ENCODE measurements at places on chromosomes 13 and 19. TPM values are rescaled to one million over a fixed set of nuclear protein-coding genes. Genes with fewer than 3 reads are reported as not detected.

The TEAD2 gene
- 33.2 TPM for total RNA-seq

The HCST gene
- total RNA-seq: not detected

The CD70 gene
- 143 TPM for total RNA-seq

- no peak for DNase-seq
Observed at GRCh38 chr19:15589760-15590451, 25.1 kb upstream of the CYP4F8 start.

The ZNF414 gene
- total RNA-seq: not detected

The CEACAM19 gene
- total RNA-seq: not detected

GRCh38 chr19:29121684-29122083 lies 91.3 kb downstream of the UQCRFS1 start:
- DNase-seq: no peak

DNA sequence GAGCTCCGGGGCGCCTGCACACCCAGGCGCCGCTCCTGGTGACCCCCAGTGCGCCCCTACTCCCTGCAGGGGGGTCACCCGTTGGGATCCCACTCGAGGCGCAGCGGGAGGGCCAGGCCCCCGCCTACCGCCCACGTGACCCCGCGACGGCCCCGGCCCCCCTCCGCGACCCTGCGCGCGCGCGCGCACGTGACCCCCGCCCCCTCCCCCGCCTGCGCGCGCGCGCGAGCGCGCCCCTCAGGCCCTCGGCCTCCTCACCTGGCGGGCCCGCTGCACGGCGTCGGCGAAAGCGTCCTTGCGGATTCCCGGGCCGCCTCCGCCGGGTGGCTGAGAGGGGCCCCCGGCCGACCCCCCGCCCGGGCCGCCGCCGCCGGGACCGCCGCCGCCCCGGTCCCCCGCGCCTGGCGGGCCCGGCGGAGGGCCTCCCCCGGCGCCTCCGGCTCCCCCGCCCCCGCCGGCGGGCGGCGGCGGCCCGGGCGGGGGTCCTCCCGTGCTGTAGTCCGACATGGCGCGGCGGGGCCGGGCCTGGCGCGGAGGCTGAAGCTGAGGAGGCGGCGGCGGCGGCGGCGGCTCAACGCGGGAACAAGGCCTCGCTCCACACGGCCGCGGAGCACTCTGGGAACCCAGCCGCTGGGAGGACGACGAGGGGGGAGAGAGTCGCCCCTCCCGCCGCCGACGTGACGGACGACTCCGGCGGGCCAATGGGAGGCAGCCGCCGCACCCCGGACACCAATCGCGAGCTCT lies at the start of gene KHSRP:
KHSRP (minus strand) TSS at position 617 of the 744 bp plus-strand sequence; CDS start at position 507, 110 bp downstream.
- no peak for DNase-seq

The ZFP14 gene
- 7.1 TPM for total RNA-seq

The ZNF836 gene
- 3.1 TPM for total RNA-seq
